ENCODE measurements at places on chromosomes 5 and 9. TPM values are rescaled to one million over a fixed set of nuclear protein-coding genes. Genes with fewer than 3 reads are reported as not detected.

The CPLANE1 gene
- 23.4 TPM for total RNA-seq

The SLCO4C1 gene
- total RNA-seq = 0.09 TPM

The PCDHGA7 gene
- total RNA-seq = 1.1 TPM

The C5orf52 gene
- not detected for total RNA-seq

The CFAP157 gene
- total RNA-seq = not detected

The CDO1 gene
- 18.4 TPM for total RNA-seq

The LSM11 gene
- total RNA-seq = 10.7 TPM

The UQCRQ gene
- 45.0 TPM for total RNA-seq

The DPYSL3 gene
- total RNA-seq = 414 TPM

The NUDT12 gene
- 31.3 TPM for total RNA-seq

DNA sequence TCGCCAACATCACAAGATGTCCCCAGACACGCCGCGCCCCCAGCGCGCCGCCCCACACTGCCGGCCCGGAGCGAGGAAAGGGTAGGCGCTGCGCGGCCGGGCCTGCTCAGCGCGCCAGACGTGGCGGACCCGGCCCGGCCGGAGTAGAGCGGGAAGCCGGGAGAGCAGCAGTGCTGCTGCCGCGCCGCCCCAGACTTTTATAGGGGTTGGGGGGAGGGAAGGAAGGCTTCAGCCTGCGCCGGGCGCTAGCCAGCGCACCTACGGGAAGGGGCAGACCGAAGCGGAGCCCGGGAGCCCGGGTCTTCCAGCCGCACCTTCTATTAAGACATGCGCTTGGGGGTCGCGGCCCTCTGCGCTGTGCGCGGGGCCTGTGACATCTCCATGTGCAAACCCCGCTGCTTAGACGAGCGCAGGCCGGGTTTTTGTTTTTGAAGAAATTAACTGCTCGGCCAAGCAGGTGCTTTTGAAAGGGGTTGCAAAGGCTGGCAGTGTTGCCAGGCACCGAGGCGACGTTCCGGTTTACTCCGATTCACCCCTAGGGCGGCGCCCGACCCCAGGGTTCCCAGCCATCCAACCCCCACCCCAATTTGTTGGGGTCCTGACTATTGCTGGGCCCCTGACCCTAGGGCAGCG, 353 bp upstream of the PAX5 start:
- peak; percentile 84 for DNase-seq

- peak; percentile 80 for DNase-seq
These were observed 3.8 kb downstream of the NDST1 start for GRCh38 chr5:150511578-150512367.

- DNase-seq = no peak
These were observed 135.9 kb downstream of the SLIT3 start for GRCh38 chr5:169165052-169165451.

DNA sequence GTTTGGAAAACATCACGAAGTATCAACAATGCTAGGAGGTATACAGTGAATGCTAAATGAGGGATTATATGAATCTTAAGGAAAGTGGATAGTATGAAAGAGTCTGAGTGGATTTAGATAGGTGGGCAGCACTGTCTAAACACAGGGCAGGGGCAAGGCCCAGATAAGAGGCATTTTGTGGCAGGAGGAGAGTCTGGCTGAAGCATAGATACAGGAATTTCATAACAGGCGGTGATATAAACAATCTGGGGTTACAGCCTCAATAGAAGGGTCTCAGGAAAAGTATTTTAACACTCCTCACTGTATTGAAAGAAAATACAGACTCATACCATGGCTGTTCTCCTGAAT, 96.9 kb downstream of the PLPP1 start:
- DNase-seq = no peak

GRCh38 chr9:37650873-37651768, at the start of gene FRMPD1:
Gene FRMPD1 (plus strand): TSS chr9:37650954. CDS start chr9:37692642, 41,688 bp downstream.
- DNase-seq = peak; percentile 92

DNA sequence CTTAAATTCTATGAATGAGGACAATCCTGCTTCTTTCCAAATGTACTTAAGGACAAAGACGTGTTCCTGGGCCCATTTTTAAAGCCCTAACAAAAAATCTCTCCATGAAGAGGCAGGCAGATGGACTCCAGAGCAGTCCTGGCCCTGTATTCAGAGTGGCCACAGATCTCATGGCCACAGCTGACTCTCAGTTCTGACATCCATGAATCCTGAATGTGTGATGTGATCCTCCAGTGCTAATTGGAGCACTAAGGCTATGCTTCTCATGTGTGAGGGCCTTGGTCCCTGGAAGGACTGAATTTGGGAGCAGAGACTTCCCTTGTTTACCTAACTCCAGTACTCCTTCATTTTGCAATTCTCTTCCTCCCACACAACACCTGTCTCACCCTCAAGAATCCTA, 373.0 kb downstream of the AGTPBP1 start:
- DNase-seq = no peak

GRCh38 chr5:33300209-33300742, 140.5 kb upstream of the TARS1 start:
- no peak for DNase-seq

- no peak for DNase-seq
These were observed 384.9 kb downstream of the NFIB start for GRCh38 chr9:13929013-13929412.

- DNase-seq = no peak
These were observed 141.8 kb downstream of the C9orf50 start for GRCh38 chr9:129478961-129479630.

- DNase-seq = no peak
These were observed 172.8 kb downstream of the AUH start for GRCh38 chr9:91188719-91189590.

- peak; percentile 59 for DNase-seq
These were observed 5.6 kb upstream of the IER5L start for GRCh38 chr9:129183495-129184218.

DNA sequence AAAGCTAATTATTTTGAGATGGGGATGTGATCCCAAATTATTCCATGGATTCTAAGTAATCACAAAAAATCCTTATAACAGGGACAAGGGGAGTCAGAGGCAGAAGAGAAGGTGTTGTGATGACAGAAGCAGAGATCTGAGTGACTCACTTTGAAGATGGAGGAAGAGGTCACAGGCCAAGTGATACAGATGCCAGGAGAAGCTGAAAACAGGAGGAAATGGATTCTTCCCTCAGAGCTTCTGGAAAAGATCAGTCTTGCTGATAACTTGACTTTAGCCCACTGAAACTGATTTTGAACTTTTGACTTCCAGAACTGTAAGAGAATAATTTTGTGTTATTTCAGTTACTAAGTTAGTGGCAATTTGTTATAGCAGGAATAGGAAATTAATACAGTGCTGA, 105.3 kb downstream of the GCNT1 start:
- DNase-seq = no peak

- DNase-seq = peak; percentile 91
These were observed 9.6 kb downstream of the PCYOX1L start for GRCh38 chr5:149367249-149367971.

- DNase-seq = no peak
These were observed 73.0 kb upstream of the SLC25A51 start for GRCh38 chr9:37976714-37977477.

- DNase-seq = no peak
These were observed 50.5 kb downstream of the AHRR start for GRCh38 chr5:371811-372555.

DNA sequence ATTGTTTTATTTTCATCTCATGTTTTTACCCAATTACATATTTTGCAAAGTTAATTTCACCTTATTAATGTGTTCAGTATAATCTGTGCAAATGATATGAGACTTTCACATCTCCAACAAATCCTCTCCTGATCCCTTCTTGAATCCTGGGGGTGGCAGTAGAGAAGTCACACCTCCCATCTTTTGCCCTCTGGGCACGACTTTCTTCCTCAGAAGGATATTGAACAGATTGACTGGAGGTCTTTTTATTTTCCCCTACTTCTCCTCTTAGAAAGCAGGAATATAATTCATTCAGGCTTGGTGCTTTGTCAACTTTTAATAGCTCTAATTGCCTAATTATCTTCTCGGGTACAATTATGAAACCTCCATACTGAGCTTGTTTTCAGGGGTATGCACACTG, 1037.1 kb upstream of the NUDT12 start:
- no peak for DNase-seq

DNA sequence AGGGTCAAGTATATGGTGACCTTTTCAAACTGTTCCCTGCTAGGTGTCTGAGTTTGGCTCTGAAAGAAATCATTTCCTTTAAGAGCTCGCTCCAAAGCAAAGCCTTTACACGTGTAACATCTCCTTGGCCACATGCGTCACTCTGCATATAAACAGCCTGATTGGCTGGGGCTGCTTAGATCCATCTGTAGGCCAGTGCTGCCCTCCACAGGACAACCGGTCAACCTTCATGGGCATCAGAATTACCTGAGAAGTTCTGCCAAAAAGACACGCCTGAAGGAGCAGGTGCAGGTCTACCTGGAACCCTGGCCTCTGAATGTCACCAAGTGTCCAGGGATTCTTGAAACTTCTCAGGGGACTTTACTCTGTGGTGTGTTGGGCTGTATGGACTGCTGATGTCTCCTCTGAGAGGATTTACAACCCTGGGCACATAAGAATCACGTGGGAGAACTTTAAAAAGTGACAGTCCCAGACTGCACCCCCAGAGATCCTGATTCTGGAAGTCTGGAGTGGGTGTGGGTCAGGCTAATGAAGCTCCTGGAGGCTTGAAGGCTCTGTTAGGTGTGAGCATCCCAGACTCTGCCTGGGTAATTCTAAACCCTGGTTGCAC, 497.6 kb downstream of the GADD45G start:
- DNase-seq = peak; percentile 90

DNA sequence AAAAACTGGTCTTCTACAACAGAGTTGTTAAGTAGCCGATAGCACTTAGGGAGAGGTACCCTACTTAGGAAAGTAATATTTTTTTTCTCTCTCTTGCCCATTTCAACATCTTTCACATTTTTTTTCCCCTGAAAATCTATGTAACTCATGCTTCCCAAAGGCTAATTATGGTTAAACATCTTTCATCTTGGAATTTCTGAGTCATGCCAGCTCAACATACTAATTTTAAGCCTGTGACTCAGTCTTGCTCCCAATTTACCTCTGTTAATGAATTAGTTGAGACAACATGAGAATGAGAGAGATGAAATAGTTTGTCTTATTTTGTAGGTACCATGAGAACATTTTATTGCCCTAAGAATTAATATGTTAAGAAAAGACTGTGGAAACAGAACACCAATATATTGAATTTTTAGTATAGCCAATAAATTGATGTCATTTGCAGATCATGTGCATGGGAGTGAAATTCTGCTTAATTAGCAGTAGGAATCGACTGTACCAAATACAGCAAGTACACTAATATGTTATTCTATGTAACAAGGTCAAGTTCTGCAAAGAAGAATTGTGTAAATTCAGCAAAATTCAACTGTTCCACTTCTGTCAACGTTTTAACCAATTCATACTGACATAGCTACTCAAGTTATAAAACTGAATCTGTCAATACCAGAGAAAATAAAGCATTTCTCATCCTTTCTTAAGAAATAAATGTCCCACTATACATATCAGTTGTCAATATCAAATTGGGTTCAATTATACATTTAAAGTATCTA, 550.0 kb downstream of the PTPRD start:
- DNase-seq = no peak

DNA sequence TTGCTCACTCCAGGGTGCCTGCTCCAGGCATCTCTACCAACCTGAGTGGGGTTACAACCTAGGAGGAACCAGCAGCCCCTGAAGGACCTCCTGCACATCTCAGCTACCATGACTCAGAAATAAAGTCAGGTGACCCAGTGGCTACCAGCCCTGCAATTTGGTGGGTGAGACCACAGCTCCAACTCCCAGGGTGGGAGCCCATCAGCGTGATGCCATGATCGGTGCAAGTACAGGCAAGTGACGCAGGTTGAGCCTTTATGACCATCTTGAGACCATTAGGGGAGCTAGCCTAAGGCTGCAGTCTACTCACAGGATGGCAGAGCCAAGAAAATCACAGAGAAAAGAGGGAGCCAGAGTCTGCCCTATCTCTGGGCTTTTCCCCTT, 8.6 kb downstream of the SEPTIN8 start:
- DNase-seq = no peak

- no peak for DNase-seq
These were observed 52.1 kb downstream of the GRIA1 start for GRCh38 chr5:153542536-153542935.

GRCh38 chr5:41636605-41637004, 126.2 kb upstream of the PLCXD3 start:
- peak; percentile 67 for DNase-seq

GRCh38 chr5:134046801-134047686, 42.3 kb upstream of the VDAC1 start:
- DNase-seq = peak; percentile 33

DNA sequence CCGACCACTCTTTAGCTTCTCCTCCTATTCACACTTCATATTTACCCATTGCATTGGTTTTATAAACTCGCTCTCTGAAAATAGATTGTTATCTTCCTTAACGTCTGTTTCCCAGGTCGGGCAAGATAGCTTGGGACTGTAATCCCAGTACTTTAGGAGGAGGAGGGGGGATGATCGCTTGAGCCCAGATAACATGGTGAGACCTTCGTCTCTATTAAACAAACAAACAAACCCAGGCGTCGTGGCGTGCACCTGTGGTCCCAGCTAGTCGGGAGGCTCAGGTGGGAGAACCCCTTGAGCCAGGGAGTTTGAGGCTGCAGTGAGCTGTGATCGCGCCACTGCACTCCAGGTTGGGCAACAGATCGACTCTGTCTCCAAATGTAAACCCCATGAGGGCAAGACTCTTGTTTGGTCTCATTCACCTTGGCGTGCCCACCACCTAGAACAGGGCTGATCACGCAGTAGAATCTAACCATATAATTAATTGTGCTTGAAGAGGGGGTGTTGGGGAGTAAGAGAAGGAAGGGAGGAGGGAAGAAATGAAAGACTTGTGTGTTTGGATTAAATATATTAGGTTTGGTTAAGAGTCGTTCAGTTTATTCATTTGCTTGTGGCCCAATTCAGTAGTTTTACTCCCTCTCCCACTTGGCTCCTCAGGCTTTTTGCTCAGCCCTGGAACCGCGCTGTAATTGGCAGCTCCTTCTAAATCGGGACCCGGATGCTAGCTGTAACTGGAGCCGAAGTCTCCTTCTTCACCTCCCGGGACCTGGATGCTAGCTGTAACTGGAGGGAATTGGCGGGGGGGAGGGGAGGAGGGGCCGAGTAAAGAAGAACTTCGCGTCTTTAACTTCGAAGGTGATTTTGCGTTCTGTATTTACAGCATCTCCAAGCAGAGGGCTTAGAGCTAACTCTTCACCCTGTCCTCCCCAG, 24.9 kb downstream of the CDKN2A start:
- peak; percentile 80 for DNase-seq

GRCh38 chr5:33241802-33242201, 199.0 kb upstream of the TARS1 start:
- no peak for DNase-seq

DNA sequence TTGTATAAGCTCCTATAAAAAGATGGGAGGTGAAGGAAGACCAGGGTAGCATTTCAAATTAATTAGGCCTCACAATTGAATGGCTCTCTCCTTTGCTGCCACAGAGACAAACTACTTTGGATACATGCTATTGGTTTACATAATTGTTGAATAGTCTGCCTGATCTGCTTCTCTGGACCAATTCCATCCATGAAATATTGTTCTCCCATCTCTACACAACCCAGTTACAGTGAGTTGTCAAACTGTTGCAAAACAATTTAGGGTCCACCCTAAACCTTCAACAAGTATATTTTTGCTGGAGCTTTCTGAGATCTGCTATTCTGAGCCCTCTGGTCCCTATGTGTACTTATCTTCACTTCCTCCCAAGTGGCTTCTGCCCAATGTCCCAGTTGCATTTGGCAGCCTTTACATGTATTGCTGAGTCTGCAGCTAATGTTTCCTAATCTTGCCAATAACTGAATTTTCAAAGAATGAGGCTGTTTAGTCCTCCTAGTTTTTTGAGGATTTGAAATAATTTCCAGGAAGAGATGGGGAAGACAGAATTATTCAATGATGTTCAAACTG, 38.9 kb downstream of the AGTPBP1 start:
- DNase-seq = no peak
